ENCODE measurements at places on chromosomes 3 and 15. TPM values are rescaled to one million over a fixed set of nuclear protein-coding genes. Genes with fewer than 3 reads are reported as not detected.

GRCh38 chr3:149620291-149621020 lies 37.4 kb downstream of the WWTR1 start:
- H3K4me3 ChIP-seq, result peak overlapping the region; percentile 81
- H3K27ac ChIP-seq, result peak overlapping the region; percentile 55
- peaks cover 38% of the 10 kb centered on the region for H3K27me3 ChIP-seq
- peak; percentile 15 for DNase-seq

- DNase-seq, result no peak
- no peaks in the 10 kb centered on the region for H3K27me3 ChIP-seq
- H3K4me3 ChIP-seq, result no peak overlapping the region
- no peaks in the 10 kb centered on the region for H3K36me3 ChIP-seq
Observed at GRCh38 chr3:144586382-144586781, 614.8 kb downstream of the DIPK2A start.

DNA sequence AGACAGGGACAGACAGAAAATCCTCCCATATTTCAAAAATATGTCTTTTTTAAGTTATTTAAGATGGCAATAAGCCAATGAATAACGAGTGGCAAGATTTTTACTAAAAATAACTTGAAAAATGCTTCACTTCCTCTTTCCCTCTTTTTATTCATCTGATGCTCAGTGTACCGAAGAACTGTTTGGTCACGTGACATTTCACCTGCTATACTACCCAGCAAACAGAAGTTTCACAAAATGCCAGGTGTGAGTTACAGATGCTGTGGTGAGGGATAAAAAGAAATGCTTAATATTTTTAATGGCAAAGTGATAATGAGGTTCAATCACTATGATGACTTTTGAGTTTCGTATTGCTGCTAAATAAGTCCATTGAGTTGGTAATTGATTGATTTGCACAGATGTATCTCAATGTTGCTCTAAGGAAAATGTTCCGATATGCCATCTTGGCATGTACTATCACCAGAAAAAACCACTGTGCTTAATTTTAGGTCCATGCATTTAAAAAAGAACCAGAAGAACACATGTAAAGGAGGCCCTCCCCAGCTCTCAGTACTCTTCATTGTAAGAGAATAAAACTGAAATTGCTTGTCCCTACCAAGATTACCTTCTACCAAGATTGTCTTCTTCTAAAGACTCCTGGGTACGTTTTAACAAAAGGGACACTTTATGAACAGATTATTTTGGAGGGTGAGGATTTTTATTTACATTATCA lies 26.0 kb upstream of the SEC62 start:
- no peak overlapping the region for H3K27ac ChIP-seq
- H3K36me3 ChIP-seq, result no peaks in the 10 kb centered on the region
- peaks cover 8% of the 10 kb centered on the region for H3K27me3 ChIP-seq
- no peak for DNase-seq
- peak overlapping the region; percentile 34 for H3K4me3 ChIP-seq
- peaks cover 44% of the 10 kb centered on the region for H3K4me1 ChIP-seq

DNA sequence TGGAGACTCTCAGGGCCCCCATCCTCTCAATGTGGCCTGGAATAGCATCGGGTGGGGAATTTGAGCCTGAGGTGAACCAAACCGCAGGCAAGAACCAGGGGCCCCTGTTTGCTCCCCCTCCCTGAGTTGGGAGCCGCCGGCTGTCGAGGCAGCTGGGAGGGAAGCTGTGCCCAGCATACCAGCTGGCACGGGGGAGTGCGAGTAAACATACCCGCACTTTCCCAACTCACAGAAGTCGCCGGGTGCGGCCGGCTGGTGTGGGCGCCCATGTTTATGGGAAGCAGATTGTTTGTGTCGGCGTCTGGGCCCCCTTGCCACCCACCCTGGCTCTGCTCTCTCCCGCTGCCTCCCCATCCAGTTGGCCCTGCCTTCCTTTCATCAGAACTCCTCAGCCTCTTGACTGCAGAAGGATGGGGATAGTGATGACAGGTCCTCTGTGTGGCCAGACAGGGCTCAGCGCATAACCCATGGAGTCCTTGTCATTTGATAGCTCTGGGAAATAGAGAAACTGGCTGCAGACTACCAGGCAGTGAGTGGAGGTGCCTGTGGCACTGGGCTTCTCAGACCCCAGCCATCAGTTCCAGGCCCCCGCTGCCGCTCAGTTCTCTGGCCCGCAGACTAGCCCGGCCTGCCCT lies 60.4 kb downstream of the CACNA2D2 start:
- no peaks in the 10 kb centered on the region for H3K4me1 ChIP-seq
- H3K27ac ChIP-seq, result no peak overlapping the region
- no peaks in the 10 kb centered on the region for H3K36me3 ChIP-seq
- no peak for DNase-seq

DNA sequence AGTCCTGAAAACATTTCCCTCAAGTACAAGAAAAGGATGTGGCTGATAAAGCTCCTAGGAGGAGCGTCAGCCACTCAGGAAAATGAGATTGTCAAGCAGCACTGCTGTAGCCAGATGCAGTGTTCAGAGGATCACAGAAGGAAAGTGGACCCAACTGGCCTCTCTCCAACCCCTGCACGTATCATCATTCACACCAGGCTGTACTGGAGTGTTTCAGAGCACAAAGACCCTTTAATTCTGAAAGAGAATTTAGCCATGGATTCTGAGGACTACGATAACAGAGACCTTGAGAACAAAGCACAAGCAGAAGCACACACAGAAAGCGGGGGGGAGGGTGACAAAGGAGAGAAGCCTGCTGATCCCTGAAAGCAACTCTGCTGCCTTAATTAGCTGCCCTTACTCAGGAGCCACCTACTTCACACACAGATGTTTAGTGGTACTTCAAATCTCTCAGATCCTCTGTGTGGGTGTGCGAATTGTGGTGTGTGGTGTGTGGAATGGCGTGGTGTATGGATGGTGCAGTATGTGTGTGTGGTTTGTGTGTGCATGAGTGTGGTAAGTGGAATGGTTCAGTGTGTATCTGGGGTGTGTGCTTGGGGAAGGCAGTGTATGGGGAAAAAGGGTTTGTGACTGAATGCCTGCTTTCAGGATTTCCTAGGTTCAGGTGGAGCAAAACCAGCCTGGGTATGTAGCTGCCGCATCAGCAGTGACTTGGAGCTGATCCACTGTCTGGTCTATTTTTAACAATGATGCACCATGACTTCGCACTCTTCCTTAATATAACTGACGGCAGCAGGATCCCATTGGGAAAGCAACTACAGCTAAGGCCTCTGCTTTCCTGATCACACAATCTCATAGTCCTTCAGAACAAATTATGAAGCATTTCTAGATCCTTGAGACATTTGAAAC lies 192.5 kb downstream of the RSL24D1 start:
- no peaks in the 10 kb centered on the region for H3K4me1 ChIP-seq
- no peak overlapping the region for H3K27ac ChIP-seq
- no peaks in the 10 kb centered on the region for H3K27me3 ChIP-seq
- H3K4me3 ChIP-seq, result no peak overlapping the region
- no peaks in the 10 kb centered on the region for H3K36me3 ChIP-seq

NANOGP8 gene
- total RNA-seq, result not detected

GABRR3 gene
- total RNA-seq, result not detected

- H3K36me3 ChIP-seq, result no peaks in the 10 kb centered on the region
- no peak for DNase-seq
- H3K27ac ChIP-seq, result no peak overlapping the region
- no peaks in the 10 kb centered on the region for H3K4me1 ChIP-seq
- no peak overlapping the region for H3K4me3 ChIP-seq
Observed at GRCh38 chr3:46454209-46454595, 10.5 kb downstream of the LTF start.

DNA sequence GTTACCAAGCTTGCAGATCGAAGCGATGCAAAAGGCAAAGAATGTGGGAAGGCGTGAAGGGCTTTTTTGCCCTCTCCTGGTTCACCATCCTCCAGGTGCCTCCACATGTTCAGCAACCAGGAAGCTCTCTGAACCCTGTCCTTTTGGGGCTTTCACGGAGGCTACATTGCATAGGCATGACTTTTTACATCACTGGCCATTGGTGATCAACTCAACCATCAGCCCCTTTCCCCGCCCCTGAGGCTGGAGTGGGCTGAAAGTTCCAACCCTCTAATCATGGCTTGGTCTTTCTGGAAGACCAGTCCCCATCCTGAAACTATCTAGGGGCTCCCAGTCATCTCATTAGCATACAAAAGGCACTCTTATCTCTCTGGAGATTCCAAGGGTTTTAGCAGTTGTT lies 52.6 kb downstream of the UACA start:
- no peak overlapping the region for H3K4me3 ChIP-seq
- no peak for DNase-seq
- H3K4me1 ChIP-seq, result no peaks in the 10 kb centered on the region
- no peaks in the 10 kb centered on the region for H3K36me3 ChIP-seq

SYNPR gene
- not detected for total RNA-seq

- peaks cover 1% of the 10 kb centered on the region for H3K36me3 ChIP-seq
- peaks cover 24% of the 10 kb centered on the region for H3K4me1 ChIP-seq
- no peak overlapping the region for H3K27ac ChIP-seq
- no peak overlapping the region for H3K4me3 ChIP-seq
- H3K27me3 ChIP-seq, result no peaks in the 10 kb centered on the region
- DNase-seq, result no peak
Observed at GRCh38 chr3:171417137-171417536, 43.1 kb downstream of the TNIK start.

RARRES1 gene
- total RNA-seq, result 0.41 TPM

EPHA6 gene
- not detected for total RNA-seq

Data from activated T-cell treated with anti-CD3 and anti-CD28 coated beads, Interleukin-2, amount 50 U/mL, for 72 hours (primary cell).